Stimulated activated CD4-positive, alpha-beta T cell treated with anti-CD3 and anti-CD28 coated beads, TNF-alpha, amount 100 ng/mL, for 24 hours (primary cell): ENCODE measurements at places on chromosomes 3 and 15.
A peak's percentile ranks its signal among the peaks of the same experiment; 100 is the strongest.

DNA sequence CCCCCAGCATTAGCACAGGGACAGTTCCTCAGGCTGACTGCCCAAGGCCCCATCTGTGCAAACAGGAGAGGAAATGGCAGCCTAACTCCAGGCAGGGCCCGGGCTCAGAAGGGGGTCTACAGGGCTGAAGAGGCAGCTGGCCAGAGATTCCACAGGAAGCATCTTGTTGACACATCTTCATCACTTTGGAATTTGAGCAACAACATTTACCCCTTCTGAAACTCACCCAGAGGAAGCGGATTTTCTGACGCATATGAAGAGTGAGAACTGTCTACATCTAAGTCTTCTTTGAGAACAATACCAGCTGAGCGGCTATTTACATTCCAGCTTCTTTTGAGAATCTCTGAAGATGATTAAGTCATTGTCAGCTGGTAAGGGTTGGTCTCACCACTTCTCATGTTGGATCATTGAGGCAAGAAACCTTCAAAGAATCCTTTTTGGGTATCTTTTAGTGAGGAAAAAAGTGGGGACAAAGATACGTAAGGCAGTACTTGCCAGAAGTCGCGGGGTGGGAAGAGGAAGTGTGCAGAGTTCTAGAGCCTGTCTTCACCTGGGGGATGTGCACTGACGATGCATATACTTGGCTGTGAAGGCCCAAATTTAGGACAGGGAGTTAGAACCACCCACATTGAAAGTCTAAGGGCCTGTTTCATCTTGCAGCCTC lies 25.4 kb upstream of the SRP14 start:
- no peak for DNase-seq

GRCh38 chr3:106033654-106034053 lies 164.8 kb upstream of the CBLB start:
- no peak for DNase-seq

GRCh38 chr3:56415652-56416051 lies 52.6 kb downstream of the ERC2 start:
- DNase-seq, result no peak

DNA sequence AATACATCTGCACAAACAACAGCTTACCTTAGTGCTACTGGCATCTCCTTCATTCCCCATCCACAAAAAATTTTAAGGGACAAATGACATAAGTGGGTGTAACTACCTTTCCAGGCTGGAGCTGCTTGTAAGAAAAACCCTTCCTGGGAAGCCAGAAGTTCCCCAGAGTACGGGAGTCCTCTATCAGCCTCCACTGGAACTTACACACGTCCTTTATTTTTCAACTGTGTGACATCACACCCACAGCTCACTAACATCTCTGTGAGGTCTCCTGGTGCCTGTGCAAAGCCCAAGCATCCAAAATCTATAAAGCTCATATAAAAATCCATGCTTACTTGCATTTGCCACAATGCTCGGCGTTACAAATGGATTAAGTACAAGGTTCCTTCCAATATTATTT lies 27.6 kb downstream of the LRIG1 start:
- DNase-seq, result no peak

- no peak for DNase-seq
These were observed 12.1 kb downstream of the FMN1 start for GRCh38 chr15:33182278-33182905.

DNA sequence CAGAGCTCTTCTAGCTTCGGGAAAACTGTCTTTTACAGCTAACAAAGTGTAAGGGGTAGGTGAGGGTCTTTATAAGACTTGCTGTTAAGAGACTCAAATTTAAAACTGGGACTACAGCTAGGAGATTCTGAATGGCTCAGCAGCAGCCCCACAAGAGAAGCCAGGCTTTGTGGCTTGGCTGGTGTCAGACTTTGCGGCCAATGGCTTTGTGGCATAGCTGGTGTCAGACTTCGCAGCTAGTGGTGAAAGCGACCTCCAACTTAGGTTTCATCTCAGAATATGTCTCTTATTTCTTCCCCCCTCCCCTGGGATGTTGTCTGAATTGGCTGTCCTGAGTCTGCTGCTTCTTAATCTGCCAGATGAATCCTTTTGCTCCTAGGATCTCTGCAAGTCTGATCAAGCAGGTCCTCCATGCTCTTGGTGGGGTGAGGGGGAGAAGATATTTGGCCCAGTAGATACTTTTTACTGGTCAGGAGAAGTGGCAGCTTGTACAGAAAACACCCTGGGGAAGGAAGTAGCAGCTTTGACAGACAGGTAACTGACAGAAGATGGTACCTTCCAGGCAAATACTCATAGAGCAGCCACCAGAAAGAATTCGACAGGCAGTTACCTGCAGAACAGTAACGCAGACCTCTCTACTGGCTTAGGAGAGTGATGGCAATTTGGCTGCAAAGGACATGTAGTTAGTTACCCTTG lies 8.4 kb downstream of the BOC start:
- no peak for DNase-seq

DNA sequence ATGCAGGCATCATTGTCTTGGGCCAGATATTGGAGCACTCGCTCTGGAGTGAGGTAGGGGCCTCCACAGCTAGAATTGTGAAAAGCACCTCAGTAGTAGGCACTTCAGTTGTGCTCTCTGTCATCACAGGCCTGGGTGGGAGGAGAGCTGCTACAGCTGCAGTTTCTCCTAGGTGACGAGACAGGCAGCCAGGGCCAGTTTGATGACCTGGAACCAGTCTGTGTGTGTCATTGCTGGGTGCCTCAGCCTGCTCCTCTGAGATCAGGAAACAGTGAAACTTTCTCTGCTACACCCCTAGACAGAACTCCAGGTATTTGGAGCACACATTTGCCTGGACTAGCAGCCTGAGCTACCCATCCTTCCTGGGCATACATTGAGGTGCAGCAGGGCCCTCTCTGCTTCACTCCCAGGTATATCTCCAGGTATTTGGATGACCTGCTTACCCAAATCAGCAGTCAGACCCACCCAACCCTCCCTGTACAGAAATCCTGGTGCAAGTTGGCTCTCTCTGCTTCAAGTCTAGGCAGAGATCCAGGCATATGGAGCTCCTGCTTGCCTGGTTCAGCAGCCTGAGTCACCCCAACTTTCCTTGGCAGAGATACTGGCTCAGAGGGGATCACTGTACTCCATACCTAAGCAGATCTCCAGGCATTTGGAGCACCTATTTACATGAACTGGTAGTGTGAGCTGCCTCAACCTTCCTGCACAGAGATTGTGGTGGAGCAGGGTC lies 54.3 kb upstream of the SGO1 start:
- DNase-seq, result no peak

GRCh38 chr15:78418686-78419085 lies 19.3 kb upstream of the IREB2 start:
- no peak for DNase-seq

DNA sequence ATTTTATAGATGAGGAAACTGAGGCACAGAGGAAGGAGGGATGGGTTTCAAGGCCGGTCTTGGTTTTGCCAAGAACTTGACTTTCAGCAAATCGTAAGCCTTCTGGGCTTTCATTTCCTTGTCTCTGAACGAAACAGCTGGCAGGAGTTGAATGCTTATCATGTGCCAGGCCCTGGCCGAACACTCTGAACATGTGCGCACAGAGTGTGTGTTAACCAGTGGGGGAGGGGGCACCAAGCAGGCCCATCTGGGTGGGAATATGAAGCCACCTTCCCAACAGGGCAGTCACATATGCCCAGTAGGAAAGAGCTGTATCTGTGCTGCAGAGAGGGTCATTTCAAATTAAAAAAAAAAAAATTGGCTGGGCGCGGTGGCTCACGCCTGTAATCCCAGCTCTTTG lies 29.3 kb downstream of the ZNF710 start:
- no peak for DNase-seq

DNA sequence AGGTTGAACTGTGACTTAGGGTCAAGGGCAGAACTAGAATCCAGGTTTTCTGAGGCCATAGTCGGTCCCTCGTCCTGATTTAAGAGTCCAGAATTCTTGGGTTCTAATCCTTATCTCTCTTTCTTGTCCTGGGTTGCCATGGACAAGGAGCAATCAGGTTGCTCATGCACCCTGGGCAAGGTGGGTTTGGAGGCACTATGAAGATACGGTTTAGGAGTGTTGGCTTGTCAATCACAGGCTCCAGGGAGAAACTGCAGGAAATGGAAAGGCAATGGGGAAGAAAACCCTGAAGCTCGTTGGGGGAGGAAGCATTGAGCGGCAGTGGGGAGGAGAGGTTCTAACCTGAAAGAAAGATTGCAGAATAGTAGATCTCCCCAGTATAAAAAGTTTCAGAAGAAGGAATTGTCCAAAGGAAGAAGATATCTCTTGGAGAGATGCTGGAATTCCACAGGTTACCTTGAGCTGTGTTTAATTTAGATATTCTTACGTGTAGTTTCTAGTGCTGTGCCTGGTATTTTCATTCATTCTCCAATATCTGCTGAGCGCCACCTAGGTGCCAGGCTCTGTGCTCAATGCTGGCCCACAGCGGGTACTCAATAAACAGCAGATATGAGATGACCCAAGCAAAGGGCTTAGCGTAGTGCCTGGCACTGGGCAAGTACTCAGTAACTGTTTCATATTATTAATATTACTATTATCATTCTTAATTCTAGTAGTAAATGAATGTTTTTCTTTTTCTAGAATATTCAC lies 2.0 kb downstream of the ACAN start:
- DNase-seq, result no peak

DNA sequence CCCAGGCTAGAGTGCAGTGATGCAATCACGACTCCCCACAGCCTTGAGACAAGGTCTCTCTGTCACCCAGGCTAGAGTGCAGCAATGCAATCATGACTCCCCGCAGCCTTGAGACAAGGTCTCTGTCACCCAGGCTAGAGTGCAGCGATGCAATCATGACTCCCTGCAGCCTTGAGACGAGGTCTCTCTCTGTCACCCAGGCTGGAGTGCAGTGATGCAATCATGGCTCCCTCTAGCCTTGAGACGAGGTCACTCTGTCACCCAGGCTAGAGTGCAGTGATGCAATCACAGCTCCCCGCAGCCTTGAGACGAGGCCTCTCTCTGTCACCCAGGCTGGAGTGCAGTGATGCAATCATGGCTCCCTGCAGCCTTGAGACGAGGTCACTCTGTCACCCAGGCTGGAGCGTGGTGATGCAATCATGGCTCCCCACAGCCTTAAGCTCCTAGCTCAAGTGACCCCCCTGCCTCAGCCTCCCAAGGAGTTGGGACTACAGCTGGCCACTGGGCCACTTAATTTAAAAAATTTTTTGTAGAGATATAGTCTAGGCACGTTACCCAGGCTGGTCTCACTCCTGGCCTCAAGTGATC lies 26.1 kb downstream of the TFRC start:
- DNase-seq, result no peak

DNA sequence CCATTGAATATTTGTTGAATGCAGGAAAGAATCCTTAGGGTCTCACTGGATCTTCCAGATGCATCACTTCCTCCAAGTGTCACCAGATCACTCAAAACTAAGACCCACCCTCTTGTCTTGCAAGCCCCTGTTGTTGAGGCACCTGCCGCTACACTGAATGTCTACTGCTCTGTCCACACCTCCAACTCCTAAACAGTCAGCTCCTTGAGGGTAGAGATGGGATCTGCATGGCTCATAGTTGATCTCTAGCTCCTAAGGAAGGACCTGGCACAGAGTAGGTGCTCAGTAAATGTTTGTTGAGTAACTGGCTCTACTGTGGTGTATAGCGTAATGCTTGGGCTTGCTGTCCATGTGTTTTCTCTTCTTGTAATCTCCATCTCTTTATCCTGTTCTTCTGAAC lies 8.8 kb downstream of the SLC6A20 start:
- no peak for DNase-seq

GRCh38 chr3:159840703-159841299 lies 147.8 kb upstream of the IL12A start:
- DNase-seq, result no peak

DNA sequence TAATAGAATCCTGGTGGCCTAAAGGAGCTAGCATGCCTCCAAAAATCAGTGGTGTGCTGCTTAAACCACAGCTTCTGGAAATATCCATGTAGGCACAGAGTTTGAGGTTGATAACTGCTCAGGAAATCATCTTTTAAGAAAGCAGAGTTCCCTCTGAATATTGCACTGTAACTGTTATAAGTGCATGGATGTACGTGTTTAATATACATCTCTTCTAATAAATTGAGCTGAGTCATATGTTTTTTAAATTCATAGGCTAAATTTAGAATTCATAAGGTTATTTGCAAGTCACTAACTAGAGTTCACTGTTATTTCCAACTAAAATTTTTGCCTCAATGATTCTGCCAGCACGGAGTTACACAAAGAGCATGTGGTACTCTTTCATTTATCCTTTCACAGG lies 68.9 kb downstream of the MYH15 start:
- DNase-seq, result no peak

GRCh38 chr3:184372296-184372821 lies 5.6 kb downstream of the THPO start:
- no peak for DNase-seq

DNA sequence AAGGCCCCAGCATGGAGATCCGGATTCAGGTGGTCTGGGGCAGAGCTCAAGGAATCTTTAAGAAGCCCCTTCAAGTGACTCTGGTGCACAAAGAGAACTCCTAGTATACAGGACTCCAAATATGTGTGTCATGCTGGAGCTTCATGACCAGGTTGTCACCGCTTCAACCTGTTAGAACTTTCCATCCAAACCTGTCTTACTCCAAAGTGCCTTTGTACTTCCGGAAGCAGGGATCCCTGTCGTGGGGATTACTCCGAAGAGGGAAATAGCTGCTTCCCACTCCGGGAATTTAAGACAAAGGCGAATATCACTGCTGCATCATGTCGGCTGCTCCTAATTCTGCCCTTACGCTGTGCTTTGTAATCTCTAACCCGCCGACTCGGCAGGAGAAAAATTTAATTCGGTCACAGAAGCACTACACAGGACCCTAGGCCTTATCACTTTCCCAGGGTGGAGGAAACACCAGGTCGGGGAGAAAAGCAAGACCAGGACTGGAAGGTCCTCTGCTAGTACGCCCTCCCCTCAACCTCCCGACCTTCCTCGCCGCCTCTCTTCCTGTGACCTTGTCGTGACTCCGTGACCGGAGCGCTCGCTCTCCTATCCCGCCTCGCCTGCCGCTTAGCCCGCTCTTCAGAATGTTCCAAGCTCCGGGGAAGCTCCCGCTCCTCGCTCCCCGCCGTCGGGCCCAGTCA lies 730 bp downstream of the HIGD1A start:
- DNase-seq, result peak; percentile 3

GRCh38 chr3:132380920-132381319 lies 36.4 kb upstream of the DNAJC13 start:
- no peak for DNase-seq

GRCh38 chr3:47385796-47386195 lies 5.0 kb downstream of the PTPN23 start:
- DNase-seq, result no peak

DNA sequence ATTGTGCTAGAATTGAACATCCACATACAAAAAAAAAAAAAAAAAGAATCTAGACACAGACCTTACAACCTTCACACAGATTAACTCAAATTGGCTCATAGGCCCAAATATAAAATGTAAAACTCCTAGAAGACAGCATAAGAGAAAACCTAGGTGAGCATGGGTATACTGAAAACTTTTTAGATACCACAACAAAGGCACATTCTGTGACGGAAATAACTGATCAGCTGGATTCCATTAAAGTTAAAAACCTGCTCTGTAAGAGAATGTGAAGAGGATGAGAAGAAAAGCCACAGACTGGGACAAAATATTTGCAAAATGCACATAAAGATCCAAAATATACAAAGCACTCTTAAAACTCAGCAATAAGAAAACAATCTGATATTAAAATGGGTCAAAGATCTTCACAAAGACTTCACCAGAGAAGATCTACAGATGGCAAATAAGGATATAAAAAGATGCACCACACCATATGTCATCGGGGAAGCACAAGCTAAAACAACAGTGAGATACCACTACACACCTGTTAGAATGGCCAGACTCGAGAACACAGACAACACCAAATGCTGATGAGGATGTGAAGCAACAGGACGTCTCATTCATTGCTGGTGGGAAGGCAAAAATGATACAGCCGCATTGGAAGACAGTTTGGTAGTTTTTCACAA lies 167.9 kb downstream of the PDE8A start:
- no peak for DNase-seq
